ENCODE measurements at places on chromosomes 11 and 22.
A peak's percentile ranks its signal among the peaks of the same experiment; 100 is the strongest.

GRCh38 chr11:10875430-10876021, 17.7 kb upstream of the ZBED5 start:
- peak; percentile 54 for DNase-seq

GRCh38 chr22:24873226-24873625, 67.2 kb downstream of the SGSM1 start:
- no peak for DNase-seq

GRCh38 chr11:100890789-100891188, 203.7 kb downstream of the ARHGAP42 start:
- DNase-seq = no peak

GRCh38 chr11:124861670-124862069, 3.6 kb upstream of the ROBO3 start:
- no peak for DNase-seq

- DNase-seq = no peak
Observed at GRCh38 chr11:57679396-57679795, 11.5 kb downstream of the ZDHHC5 start.

- no peak for DNase-seq
Observed at GRCh38 chr11:73030130-73030529, 112.0 kb downstream of the FCHSD2 start.

DNA sequence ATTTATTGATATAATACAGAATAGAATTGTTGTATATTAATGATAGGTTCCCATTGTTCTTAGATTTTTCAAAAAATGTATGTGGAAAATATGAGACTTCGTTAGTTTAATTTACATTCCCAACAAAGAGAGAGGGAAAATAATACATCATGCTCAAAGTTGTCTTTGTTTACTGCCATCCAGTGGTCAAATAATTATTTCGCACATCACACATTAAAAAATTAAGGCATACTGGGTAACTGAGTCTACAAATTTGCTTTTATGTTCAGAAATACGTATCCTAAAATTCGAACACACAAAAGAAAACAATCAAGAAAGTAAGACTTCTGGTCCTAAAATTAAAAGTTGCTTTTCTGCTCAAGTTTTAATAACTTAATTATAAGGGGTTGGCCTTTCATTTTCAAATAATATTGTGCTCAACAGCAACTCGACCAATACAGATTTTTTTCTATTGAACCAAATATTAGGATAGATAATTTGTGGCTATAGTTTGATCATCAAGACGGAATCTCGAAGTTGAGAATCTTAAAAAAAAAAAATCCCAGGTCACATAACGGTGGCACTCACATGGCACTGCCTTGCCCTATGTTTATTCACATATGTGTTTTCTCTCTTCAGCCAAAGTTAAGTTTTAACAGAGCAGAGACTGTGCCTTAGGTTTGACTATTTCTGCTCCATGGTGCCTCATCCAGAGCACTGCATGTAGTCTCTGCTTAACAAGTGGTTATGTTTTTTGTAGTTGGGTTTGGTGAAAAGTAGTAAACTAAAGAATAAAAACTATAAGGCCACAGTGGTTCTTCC, 12.3 kb downstream of the PDGFD start:
- no peak for DNase-seq

DNA sequence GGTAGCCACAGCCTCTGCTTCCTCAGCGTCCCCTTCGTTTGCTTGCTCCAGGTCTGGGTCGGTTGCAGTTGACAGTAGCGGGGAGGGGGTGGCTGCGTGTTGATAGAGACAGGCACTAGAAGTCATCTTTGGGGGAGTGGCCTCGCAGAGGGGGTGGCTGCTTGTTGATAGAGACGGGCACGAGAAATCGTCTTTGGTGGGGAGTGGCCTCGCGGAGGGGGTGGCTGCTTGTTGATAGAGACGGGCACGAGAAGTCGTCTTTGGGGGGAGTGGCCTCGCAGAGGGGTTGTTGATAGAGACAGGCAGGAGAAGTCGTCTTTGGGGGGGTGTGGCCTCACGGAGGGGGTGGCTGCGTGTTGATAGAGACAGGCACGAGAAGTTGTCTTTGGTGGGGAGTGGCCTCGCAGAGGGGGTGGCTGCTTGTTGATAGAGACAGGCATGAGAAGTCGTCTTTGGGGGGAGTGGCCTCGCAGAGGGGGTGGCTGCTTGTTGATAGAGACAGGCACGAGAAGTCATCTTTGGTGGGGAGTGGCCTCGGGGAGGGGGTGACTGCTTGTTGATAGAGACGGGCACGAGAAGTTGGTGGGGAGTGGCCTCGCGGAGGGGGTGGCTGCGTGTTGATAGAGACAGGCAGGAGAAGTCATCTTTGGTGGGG, 328.3 kb downstream of the TBC1D22A start:
- DNase-seq = no peak

DNA sequence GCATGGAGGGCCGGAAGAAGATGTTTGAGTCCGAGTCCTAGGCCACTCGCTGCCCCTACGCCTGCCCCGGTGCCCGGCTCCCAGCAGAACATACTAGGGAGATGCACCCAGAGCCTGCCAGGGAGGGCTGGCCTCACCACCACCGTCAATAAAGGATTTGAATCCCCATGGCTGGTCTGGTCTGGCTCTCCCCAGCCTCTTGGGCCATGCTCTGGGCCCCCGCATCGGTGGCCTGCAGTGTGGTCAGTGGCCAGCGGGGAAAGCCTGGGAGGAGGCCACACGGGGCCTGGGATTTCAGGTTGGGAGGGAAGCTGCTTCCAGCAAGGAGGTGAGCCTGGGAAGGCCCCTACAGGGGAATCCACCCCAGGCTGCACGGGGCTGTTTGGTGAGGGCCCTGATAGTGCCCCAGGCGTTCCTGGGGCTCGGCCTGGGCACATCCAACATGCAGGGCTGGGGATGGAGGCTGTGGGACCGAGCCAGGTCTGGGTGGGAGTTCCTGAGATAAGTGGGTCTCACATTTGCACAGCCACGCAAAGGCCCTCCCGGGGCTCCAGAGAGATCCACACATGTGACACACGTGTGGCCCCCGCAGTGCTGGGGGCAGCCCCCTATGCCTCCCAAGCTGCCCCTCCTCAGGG, 2.8 kb downstream of the TNNI2 start:
- DNase-seq = no peak

DNA sequence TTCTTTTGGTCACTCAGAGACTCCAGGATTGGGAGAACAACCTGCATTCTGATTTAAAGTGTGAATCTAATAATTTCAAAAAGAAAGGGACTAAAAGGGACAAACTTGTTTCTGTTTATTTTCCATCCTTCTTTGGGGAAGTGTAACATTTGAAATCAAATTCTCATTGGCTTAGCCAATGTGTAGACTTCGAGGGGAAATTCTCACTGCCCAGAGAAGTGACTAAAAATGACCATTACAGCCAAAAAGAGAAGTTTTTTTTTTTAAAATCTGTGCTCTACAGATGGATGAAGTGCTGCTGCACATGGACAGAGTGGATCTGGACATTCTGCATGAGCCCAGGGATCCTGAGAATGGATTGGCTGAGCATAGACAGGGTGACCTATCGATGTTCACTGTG, 49.4 kb upstream of the ELF5 start:
- DNase-seq = no peak

GRCh38 chr11:119196833-119197483, 9.2 kb upstream of the CBL start:
- peak; percentile 82 for DNase-seq

- DNase-seq = no peak
Observed at GRCh38 chr22:20625270-20625669, 117.9 kb downstream of the MED15 start.

- no peak for DNase-seq
Observed at GRCh38 chr11:77771135-77771534, 49.4 kb downstream of the RSF1 start.

GRCh38 chr11:116990061-116990473, 108.2 kb downstream of the SIK3 start:
- no peak for DNase-seq

- DNase-seq = no peak
Observed at GRCh38 chr11:68090706-68091105, 30.5 kb downstream of the CHKA start.

DNA sequence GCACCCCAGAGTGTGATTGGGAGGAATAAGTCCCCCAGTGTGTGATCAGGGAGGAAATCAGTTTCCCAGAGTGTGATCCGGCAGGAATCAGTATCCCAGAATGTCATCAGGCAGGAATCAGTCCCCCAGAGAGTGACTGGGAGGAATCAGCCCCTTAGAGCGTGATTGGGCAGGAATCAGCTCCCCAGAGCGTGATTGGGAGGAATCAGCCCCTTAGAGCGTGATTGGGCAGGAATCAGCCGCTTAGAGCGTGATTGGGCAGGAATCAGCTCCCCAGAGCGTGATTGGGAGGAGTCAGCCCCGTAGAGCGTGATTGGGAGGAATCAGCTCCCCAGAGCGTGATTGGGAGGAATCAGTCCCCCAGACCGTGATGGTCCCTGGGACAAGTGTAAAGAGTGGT, 81.1 kb upstream of the EIF3D start:
- no peak for DNase-seq

DNA sequence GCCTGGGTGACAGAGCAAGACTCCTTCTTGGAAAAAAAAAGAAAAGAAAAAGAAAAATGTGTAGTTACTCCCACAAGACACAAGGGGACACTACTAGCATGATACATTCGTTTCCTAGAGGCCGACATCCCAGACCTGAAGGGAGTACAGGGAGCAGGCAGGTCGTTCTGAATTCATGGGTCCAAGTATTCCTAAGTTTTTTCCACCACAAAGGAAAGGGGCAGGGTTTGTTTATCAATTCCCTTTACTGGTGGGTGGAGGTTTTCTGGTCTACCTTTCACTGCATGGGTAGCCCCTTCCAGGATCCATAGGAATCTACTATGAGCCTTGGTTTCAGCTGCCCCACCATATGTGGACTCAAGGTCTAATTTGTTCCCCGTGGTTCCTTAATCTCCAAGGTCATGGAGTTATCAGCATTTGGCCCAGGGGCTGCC, 11.8 kb downstream of the TIGD3 start:
- peak; percentile 90 for DNase-seq

DNA sequence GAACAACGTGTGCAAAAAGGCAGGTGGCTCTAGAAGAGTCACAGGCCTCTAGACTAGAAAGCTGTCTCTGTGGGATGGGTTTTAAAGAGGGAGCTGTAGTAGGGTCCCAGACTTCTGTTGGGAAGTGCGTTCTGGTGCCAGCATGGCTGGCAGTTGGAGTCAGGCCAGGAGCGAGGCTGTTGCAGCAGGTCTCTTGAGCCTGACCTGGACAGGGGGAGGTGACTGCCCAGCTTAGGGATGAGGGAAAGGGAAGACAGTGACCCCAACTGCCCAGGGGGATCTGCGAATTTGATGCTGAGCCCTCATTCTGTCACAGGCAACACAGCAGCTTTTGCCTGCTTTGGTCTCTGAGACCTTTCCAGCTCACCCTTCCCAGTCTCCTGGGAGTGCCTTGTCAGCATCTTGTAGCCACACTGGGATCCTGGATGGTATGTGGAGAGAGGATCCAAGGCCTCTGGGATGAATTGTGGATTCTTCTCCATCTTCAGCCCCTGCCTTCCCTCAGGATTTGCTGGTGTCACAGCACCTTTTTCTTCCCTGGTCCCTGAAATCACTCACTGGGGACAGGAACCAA, 3.4 kb downstream of the TSKU start:
- DNase-seq = no peak

- DNase-seq = no peak
Observed at GRCh38 chr22:17641269-17641668, 2.7 kb downstream of the BCL2L13 start.

- no peak for DNase-seq
Observed at GRCh38 chr11:34784318-34784841, 131.8 kb downstream of the APIP start.

GRCh38 chr11:43930868-43931716, 11.3 kb upstream of the C11orf96 start:
- no peak for DNase-seq

GRCh38 chr11:11169715-11170351, 183.2 kb downstream of the CSNK2A3 start:
- DNase-seq = no peak

DNA sequence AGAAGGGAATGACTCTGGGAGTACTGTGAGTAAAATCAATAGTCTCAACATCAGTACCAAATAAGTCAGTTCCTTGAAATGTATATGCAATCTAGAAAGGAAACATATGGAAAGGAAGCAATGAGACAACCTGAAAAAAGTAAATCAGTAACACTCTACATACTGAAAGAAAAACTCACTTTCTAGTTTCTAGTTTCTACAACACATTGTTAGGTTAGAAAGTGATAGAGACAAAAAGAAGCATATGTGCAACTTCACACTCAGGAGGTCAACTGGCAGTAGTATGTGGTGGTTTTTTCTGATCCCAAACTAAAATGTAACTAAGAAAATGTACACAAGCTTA, 156.5 kb upstream of the SOX6 start:
- DNase-seq = no peak

DNA sequence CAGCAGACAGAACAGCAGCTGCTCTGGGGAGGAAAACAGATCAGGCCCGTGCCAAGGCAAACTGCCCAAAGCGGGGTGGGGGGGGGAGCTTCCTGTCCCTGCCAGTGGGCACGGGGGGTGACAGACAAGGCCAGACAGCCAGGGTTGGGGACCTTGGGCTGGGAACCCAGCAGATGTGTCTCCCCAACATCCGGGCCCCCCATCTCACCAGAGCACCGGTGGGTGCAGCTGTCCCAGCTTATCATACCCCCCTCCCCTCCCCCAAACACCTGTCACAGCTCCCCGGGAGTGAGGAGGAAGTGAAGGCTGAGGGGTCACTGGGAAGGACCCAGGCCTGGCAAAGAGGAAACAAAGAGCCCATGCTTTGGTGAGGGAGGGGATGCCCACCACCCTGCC, 1.3 kb downstream of the PPP1R14B start:
- no peak for DNase-seq

DNA sequence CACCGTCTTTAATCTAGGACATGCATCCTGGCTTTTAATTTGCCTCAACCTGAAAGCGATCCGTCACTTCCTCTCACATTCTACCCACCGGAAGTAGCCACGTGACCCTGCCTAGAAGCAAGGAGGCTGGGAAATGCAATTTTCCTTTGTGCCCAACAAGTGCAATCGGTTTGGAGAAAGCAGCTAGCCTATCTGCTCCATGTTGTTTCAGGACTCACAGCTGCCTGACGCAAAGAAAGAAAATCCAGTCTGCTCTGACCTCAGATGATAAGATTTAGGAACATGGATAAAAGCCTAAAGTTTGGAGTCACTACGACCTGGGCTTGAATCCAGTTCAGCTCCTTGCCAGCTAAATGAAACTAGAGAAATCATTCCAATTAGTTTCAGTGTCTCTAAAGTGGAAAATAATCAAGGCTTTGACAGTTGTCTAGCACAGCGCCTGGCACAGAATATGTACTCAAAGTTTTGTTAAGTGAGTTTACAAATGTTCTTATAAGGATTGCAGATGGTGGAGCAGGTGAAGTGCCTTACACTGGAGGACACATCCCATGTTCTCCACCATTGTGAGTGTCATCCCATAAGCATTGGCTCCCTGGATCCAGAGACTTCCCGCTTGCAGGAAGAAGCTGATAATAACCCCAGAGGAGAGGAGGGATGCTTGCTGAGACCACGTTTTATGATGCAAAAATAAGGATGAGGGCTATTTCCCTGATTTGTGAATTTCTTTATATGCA, 553.7 kb downstream of the MN1 start:
- DNase-seq = no peak

GRCh38 chr11:117084992-117085391, 13.2 kb downstream of the SIK3 start:
- no peak for DNase-seq
